ENCODE measurements at places on chromosomes 7 and 10.
A peak's percentile ranks its signal among the peaks of the same experiment; 100 is the strongest.

- no peak for DNase-seq
These were observed 17.3 kb downstream of the DIP2C start for GRCh38 chr10:672203-672602.

DNA sequence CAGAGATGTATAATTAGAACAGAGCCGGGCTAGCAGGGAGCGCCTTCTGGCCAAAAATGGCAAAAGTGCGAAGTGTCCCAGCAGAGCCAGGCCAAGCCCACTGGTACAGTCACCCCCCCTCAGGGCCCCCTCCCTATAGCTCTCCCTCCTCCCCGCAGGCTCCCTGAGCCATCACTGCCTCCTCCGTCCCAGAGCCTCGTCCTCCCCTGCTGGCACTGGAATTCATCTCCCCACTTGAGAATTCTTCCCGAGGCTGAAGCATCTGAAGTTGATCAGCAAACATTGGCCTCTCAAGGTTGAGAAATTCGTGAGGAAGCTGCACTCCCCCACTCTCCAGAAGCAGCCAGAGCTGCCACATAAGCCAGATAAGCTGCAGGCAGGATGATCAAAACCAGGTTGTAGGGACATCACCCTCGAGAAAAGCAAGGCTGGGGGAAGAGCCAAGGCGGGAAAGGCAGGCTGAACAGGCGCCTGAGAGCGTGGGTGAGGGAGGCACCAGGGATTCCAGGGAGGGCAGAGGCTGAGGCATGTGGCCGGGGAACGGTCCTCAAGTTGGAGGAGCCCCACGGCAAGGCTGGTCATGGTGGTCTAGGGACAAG lies 23.4 kb downstream of the CAMK2G start:
- no peak for DNase-seq

DNA sequence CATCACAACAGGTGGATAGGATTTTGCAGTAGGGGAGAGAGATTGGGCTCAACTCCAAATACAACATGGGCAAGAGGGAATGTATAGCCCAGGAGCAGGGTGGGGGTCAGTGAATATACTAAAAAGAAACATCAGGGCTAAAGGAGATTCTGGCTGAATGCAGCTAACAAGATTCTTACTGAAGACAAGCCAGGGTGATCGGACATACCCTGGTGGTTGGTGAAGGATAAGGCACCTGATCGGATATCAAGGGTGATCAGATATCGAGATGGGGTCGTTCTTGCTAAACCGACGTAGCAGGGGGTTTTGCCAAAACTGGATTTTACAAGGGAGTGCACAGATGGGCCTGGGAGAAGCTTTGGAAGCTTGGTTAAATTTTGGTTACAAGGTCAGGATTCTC lies 34.4 kb downstream of the WIPF3 start:
- DNase-seq: no peak

- DNase-seq: no peak
These were observed 8.8 kb downstream of the HGF start for GRCh38 chr7:81761031-81761430.

DNA sequence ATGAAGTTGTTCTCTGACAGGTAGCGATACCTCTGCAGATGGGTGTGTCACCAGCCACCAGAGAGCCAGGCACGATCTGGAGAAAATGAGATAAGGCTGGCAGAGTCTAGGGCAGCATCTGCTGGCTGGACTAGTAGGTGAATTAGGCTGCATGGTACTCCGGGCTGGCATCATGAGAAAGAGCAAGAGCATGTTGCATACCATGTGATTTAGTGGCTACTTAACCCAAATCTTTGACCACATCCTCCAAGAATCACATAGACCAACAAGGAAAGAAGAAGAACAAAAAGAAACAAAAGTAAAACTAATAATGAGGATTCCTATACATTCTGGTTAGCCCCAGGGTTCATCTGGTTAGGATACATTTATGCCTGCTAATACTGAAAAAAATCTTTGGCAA lies 23.4 kb upstream of the FAM170B start:
- DNase-seq: no peak

DNA sequence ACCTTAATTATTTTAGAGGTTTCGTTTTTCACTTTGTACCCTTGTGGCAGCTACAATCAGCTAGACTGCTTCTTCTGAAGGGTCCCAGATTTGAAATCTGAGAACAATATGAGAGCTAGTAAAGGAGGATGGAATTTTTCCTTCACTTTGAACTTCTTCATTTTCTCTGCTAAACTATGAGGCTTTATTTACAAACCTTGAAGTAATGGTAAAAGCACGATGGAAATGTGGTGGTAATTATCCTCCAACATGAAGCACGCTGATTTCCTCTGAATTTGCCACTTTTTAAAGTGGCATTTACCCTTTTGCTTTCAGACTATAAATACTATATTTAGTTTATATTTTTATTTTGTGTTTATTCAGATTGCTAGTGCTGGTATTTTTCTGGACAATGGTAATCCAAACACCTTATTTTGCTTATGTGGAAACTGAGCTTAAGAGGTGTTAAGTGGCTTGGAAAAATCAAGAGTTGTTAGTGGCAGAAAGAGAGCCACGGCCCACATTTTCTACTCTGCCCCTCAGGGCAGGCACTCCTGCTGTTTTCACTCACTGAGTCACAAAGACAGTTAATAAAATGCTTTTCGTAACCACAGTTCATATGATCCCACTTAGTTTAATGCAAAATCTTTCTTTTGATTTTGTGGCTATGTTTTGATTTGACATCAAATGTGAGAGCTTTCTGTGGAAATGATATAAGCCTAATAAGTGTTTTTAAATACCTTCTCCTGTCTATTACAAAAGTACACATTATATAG lies 2.7 kb downstream of the SSMEM1 start:
- DNase-seq: no peak

DNA sequence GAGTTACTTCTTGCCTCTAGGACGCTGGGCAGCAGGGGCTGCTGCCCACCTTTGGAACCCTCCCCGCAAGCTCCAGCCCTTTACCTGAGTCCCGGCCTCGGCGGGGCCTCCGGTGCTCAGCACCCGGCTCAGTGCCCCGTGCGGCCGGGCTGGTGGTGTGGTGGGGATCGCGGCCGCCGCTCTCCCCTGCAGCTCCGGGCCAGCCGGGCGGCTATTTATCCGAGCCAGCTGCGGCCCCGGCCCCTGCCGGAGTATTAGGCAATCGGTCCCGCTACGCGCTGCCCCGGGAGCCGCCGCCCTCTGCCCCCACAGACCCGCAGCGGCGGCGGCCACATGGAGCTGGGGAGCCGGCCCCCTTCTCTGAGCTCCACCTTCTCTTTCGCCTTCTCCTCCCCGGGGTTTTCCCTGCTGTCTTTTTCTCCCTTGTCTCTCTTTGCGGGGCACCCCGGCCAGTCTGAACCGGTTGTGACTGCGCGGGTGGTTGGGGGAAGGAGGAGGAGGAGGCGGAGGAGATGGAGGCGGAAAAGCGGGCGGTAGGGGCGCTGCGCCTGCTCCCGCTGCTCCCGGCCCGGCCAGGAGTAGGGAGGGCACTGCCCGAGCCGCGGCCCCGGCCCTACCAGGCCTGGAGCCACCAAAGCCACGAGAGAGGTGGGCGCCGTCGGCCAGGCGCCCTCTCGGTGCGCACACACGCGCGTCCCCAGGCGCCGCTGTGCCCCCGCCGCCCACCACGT lies at the start of gene SLC16A9:
Gene SLC16A9, minus strand, starts transcription at position 456 of the 731 bp plus-strand sequence. CDS start 25,559 bp downstream, outside the sequence.
- peak; percentile 59 for DNase-seq

- DNase-seq: no peak
These were observed 416.3 kb downstream of the ADRA2A start for GRCh38 chr10:111493024-111493625.

DNA sequence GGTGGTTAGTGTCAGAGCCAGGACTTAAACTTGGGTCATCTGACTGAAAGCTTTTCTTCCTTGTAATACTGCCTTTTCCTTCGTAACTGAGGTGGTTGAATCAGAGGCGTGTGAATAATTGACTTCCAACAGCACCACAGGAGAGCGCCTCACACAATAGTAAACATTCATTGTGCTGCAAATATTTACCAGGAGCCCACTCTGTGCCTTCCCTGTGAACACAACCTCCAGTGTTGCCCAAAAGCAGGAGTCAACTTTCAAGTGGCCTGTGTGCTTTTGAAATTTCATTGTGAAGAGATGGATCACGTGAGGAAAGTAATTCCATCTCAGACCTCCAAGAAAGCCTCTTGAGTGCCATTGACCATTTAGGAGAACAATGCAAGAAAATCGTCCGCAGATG lies 60.2 kb downstream of the ADRA2A start:
- no peak for DNase-seq

GRCh38 chr7:111059833-111060232 lies 31.1 kb upstream of the LRRN3 start:
- no peak for DNase-seq

GRCh38 chr7:131608116-131608500 lies 51.7 kb upstream of the PODXL start:
- DNase-seq: peak; percentile 86

DNA sequence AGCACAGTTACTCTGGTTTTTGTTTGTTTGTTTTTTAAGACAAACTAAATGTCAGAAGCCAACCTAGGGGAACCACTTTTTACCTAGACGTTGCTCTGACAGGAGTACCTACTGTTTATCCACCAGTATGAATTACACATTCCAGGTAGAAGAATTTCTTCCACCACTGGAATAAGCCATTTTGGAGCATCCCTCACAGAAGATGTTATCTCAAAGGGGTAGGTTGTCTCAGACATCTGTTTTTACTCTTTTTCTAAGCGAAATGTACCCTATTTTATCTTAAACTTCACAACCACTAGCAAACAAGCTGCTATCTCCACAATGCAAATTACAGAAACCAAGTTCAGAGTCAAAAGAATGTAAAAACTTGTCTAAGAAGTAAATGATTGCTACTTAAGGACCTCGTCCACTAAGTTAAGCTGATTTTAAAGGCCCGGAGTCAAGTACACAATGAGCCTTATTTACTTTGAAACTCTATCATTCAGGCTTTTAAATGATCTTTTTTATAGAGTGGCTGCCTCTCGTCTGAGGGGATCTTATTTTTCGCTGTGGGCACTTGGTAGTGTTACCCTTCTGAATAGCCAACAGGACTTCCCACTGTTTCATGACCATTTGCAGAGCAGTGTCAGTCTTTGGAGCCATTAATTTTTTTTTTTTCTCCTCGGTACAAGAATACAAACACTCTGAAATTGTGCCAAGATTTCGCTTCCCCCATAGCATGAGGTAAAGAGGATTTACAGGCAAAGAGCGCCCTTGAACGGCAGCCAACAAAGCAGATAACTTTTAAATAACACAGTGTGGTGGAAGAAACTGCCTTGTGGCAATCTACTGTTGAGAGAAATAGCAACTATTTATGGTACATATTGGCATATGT lies 15.7 kb upstream of the ARMC3 start:
- DNase-seq: peak; percentile 71

DNA sequence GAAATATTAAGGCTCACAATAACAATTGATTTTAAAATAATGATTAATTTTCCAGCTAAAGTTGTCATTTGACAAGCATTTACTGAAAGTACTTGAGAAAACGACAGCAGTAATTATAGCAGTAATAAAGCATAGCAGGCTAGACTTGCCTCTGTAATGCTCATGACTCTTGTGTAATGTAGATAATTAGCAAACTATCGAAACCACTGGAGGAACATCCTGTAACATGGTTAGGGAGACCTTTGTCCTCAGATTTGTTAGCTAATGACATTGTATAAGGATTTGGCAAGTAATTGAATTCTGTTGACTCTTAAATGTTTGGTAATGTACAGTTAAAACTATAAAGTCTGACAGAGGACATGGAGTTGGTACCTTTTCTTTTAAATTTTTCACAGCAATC lies 24.8 kb downstream of the ARL4A start:
- DNase-seq: no peak

GRCh38 chr10:103758294-103758681 lies 97.1 kb downstream of the SH3PXD2A start:
- DNase-seq: peak; percentile 54

DNA sequence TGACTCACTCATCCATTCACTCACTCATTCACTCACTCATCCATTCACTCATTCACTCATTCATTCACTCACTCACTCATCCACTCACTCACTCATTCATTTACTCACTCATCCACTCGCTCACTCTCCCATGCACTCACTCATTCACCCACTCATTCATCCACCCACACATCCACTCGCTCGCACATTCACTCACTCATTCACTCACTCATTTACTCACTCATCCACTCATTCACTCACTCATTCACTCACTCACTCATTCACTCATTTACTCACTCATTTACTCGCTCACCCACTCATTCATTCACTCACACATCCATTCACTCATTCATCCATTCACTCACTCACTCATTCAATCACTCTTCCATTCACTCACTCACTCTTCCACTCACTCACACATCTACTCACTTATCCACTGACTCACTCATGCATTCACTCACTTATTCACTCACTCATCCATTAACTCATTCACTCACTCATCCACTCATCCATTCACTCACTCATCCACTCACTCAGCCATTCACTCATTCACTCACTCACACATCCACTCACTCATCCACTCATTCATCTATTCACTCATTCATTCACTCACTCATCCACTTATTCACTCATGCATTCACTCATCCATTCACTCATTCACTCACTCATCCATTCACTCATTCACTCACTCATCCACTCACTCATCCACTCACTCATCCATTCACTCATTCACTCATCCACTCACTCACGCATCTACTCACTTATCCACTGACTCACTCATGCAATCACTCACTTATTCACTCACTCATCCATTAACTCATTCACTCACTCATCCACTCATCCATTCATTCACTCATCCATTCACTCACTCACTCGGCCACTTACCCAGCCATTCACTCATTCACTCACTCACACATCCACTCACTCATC lies 74.0 kb downstream of the CARD11 start:
- DNase-seq: no peak

DNA sequence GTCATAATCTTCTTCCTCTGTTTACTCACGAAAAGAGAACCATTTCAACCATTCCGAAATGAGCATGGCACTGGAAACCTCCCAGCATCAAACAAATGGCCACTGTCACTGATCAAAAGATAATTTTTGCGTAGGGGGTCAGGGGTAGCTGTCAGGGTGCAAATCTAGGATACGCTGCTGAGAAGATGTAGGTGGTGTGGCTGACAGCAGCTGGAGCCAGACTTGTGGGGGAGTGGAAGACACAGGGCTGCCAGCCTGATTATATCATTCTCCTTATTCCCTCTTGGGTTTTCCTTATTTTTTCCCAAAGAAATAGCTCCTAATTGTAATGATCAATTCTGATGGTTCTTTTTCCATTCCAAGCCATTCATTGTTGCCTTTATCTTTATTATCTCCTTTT lies 266.1 kb downstream of the SORCS1 start:
- DNase-seq: no peak

DNA sequence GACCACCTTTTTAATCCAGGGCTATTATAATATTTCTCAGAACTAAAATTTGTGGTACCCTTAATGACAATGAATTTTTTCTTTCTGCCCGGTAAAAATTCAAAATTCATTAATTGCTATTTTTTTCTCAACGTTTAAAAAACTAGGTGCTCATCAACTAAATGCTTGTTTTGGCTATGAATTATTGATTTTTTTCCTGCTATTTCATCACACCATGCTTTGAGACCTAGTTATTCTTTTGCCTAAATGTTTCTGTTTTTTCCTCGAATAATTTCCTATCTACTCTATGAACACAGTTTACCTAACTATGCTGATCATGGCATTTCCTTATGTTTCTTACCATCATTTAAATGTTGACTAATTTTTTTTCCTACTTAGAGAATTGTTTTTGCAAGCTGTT lies 5.6 kb upstream of the CD36 start:
- DNase-seq: no peak
